ENCODE measurements at places on chromosomes 16 and 17.
A peak's percentile ranks its signal among the peaks of the same experiment; 100 is the strongest.

DNA sequence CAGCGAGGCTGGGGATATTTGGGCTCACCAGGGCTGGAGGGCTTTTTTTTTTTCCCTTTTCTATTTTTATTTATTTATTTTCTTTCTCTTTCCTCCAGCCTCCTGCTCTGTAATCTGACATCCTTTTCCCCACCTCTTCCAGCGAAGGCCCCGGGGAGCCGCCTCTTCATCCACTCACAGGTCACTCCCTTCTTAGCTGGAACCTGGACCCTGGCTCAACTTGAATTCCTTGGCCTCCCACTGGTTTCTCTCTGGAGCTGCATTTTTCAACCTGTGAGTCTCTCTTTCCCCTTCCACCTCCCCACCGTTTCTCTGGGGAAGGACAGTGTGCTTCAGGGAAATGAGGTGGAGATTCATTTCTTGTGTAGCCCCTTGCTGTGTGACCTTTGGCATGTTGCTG is 82.0 kb downstream of the MRM1 start:
- no peak for DNase-seq

- DNase-seq, result no peak
These were observed 54.3 kb downstream of the MYH13 start for GRCh38 chr17:10318535-10318934.

DNA sequence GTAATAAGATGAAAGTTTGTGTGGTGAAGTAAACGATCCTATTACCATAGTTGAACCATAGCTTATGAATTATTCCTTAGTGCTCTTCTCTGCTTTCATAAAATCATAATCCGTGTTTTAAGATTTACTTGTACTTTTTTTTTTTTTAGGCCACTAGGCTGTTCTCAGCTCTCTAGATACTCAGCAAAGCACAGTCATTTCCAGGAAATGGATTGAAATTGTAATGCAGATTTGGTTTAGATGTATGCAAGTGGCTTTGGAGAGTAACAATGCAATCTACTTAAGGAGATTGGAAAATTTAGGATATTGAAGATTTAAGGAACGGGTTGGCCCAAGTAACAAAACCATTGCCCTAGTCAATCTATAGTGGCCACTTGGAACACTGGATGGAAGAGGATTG is 125.1 kb downstream of the PITPNC1 start:
- DNase-seq, result no peak

- no peak for DNase-seq
These were observed 10.1 kb upstream of the TEKT3 start for GRCh38 chr17:15351478-15351840.

GRCh38 chr16:46612121-46612520 is 9.1 kb downstream of the SHCBP1 start:
- no peak for DNase-seq

DNA sequence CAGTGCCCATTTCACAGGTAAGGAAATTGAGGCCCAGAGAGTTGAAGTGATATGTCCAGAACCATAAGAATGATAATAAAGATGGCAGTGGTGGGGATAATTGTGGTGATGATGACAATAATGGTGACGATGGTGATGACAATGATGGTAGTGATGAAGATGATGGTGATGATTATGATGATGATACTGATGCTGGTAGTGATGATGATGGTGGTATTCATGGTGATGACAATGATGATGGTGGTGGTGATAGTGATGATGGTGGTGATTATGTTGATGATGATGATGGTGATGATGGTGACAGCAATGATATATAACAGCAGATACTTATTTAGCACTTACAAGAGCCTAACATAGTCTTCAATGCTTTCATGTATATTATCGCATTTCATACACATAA is 18.1 kb upstream of the TMEM132E start:
- no peak for DNase-seq

DNA sequence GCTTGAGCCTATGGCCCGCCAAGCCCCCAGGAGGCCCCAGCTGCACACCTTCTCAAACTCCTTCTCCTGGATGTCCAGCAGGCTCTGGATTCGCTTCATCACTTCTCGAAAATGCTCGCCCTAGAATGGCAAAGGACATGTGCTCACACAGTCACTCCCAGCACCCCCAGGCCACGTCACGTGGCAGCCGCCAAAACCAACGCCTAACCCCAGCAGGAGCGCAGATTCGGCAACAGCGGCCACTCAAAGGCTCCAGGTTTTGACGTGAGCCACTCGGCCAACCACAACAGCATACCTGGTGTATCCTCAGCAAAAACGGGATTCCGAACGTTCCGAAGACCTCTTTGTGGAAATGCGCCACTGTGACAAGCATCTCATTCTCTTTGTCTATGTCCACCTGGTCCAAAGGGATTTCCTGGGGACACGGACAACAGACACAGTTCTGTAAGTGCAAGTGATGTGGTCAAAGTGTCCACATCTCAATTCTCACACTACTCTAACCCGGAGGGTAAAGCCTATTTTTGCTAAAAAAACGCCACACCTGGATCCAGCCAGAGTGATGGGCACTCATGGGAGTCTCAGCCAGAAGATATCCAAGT is 12.7 kb downstream of the LITAFD start:
- DNase-seq, result no peak

GRCh38 chr16:57000271-57001025 is 11.1 kb downstream of the NLRC5 start:
- no peak for DNase-seq

- no peak for DNase-seq
These were observed 3.5 kb downstream of the VMO1 start for GRCh38 chr17:4782652-4783051.

GRCh38 chr17:82870541-82870940 is 30.7 kb upstream of the ZNF750 start:
- no peak for DNase-seq

- no peak for DNase-seq
These were observed 15.3 kb downstream of the CA7 start for GRCh38 chr16:66859397-66860068.

GRCh38 chr17:63519972-63520882 is 2.9 kb upstream of the KCNH6 start:
- DNase-seq, result no peak

- DNase-seq, result no peak
These were observed 981 bp upstream of the CEP131 start for GRCh38 chr17:81223762-81224130.

DNA sequence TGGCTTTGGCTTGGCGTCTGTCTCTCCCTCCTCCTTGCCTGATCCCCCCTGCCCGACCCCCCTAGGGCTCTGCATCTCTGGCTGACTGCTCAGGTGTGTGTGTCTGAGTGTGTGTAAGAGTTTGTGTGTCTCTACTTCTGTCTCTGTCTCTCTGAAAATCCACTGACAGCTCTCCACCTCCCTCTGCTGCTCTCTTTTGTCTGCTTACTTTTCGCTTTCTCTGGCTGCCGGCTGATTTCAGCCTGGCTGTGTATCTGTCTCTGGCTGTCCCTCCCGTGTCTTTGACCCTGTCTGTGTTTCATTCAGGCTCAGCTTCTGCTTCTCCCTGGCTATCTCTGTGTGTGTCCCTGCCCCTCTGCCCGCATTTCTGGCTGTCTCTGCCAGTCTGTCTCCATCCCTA is 3.8 kb upstream of the SPEM1 start:
- no peak for DNase-seq

- no peak for DNase-seq
These were observed 87.8 kb downstream of the CDH8 start for GRCh38 chr16:61948414-61948813.

DNA sequence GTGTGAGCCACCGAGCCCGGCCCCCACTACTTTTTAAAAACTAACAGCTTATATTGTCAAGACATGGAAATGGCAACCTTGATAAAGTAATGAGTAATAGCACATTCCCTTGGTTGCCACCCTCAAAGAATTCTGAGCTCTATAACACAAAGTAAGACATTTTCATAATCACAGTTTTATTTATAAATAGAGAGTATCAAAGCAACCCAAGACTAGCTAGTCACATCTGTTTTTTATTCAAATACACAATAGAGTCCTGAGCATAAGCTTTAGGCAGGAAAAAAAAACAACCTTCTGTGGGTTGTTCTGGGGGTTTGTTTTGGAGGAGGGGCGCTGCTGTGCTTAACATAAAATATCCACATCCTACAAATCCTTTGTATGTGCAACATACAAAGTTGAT is 68.7 kb downstream of the CEP95 start:
- no peak for DNase-seq

DNA sequence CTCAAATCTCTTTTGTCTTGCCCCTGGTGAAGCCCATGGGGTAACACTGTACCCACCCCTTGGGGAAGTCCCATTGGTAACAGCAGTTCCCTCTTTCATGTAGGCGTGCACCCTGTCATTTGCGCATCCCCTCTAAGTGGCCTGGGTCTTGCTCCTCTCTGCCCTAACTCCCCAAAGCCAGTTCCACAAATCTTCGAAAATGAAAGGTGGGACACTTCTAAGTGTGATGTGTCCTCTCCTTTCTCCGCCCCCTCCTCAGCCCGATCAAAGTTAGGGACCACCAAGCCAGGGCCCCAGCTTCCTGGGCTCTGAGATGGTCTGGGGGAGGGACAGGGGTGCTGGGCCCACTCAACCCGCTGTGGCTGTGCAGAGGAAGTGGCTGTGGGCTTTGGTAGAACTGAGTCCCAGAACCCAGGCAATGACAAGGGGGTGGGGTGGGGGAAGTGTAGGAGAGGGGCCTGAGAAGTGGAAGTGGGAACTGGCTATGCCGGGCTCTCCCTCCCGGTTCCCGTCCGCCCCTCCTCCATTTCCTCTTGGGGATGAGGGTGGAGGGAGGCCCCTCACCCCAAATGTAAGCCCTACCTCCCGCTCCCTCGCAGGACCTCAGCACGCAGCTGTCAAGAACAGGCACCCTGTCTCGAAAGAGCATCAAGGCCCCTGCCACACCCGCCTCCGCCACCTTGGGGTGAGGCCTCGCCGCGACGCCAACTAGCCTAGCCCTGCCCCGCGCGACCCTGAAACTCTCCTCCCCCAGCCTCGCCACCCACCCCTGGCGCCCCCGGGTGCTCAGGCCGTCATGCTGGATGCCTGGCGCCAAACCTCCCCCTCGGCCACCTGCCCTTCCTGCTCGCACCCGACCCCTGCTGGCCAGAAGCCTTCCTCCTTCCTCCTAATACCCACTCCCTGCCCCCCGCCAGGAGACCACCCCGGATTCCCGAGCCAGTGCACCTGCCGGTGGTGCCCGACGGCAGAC is 8.7 kb downstream of the ABI3 start:
- peak; percentile 13 for DNase-seq

GRCh38 chr16:87778476-87778829 is 12.7 kb upstream of the KLHDC4 start:
- DNase-seq, result no peak

DNA sequence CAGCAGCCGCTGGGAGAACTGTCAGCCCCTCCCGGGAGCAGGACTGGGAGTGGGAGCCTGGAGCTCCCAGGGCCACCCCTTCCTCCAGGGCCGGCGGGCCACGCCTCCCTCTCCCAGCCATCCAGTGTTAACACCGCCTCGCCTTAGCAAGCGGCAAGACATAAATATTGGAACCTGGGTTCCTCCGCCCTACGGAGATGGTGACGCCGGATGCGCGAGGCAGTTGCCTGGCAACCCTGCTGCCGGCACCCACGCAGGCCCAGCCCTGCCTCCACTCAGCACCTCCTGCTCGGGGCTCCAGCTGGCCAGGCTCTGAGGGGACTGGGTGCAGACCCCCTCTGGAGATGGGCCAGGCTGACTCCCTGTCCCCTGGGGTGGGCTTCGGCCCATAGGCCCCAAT is 27.4 kb upstream of the CACNA1H start:
- no peak for DNase-seq

DNA sequence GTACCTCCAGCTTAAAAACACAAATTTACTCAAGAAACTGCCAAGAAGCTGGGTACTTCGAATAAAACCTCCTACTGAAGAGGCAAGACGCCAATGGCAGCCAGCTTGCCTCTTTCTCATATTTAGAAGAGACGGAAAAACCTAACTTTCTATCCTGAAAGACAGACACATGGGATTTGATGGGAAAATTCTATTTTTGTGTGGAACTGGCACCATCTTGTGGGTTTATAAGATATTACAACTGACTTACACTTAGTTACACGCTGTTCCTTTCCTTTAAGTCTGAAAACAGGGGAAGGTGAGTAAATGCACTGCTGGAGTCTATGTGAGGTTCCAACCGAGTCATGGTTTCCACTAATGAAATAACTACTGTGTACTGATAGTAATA is 10.3 kb downstream of the ZNF18 start:
- DNase-seq, result no peak

GRCh38 chr17:27469256-27469655 is 13.0 kb downstream of the KSR1 start:
- DNase-seq, result no peak

DNA sequence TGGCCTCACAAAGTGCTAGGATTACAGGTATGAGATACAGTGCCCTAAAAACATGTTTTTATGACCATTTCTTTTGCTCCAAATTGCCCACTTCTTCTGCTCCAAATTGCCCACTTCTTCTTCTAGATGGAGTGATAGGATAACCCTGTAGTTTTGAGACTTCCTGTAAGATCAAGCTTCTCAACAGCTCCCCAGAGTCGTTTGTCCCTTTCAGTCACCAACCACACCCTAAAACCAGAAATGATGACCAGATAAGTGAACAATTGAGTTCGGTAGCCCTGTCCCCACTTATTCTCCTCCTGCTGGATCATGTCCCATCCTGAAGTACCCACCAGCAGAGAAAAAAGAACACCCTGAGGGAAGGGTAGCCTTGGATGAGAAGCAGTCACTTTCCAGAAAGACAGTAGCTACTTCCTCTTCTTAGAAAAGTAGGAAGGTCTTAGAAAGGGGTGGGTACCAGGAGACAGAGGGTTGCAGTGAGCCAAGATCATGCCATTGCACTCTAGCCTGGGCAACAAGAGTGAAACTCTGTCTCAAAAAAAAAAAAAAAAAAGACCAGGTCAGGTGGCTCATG is 2.5 kb downstream of the ODAD4 start:
- no peak for DNase-seq
